ENCODE measurements at places on chromosomes 13 and 19. TPM values are rescaled to one million over a fixed set of nuclear protein-coding genes. Genes with fewer than 3 reads are reported as not detected.

GRCh38 chr13:39483326-39483725 is 119.7 kb downstream of the LHFPL6 start:
- DNase-seq, result no peak

The F2RL3 gene
- polyA plus RNA-seq, result 0.12 TPM

GRCh38 chr19:3359015-3359918 is 7.1 kb upstream of the NFIC start:
- peak; percentile 79 for DNase-seq

- DNase-seq, result no peak
Observed at GRCh38 chr19:2653218-2653617, 49.3 kb downstream of the GNG7 start.

GRCh38 chr13:53250272-53250875 is 221.8 kb downstream of the OLFM4 start:
- peak; percentile 97 for DNase-seq

The ZNF226 gene
- 6.5 TPM for polyA plus RNA-seq

GRCh38 chr19:10422846-10423245 is 2.5 kb downstream of the PDE4A start:
- DNase-seq, result no peak

The NKPD1 gene
- 0.42 TPM for polyA plus RNA-seq

DNA sequence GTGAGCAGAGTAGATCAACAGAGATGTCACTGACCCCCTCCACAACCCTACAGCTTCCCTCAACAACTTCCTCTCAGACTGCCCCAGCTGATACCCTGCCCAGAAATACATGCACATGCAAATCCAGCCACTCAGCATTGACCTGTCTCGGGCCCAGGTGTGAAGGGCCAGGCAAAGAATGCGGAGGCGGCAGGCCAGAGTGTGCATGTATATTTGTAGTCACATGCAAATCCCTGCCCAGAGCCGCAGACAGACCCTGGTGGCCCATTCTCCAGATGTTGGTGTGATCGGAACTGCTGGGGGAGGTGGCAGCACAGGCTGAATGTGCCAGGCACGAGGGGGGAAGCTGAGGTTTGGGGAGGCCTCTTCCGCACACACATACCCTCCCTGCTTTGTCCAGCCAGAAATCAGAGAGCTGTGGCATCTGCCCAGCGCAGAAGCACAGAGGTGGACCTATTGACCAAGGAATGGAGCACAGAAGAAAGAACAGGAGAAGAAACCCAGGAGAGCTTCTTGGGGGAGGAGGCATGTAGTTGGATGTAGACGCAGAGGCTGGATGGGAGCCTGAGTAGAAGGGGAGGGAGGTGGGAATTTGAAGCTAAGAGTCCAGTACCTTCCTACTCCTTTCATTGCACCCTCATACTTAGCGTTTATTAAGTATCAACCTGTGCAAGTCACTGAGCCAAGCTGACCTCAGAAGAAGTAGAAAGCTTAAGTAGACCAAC is 14.4 kb downstream of the MEF2B start:
- no peak for DNase-seq

The RDH8 gene
- not detected for polyA plus RNA-seq

- DNase-seq, result peak; percentile 55
Observed at GRCh38 chr13:81171065-81171647, 830.2 kb upstream of the SPRY2 start.

DNA sequence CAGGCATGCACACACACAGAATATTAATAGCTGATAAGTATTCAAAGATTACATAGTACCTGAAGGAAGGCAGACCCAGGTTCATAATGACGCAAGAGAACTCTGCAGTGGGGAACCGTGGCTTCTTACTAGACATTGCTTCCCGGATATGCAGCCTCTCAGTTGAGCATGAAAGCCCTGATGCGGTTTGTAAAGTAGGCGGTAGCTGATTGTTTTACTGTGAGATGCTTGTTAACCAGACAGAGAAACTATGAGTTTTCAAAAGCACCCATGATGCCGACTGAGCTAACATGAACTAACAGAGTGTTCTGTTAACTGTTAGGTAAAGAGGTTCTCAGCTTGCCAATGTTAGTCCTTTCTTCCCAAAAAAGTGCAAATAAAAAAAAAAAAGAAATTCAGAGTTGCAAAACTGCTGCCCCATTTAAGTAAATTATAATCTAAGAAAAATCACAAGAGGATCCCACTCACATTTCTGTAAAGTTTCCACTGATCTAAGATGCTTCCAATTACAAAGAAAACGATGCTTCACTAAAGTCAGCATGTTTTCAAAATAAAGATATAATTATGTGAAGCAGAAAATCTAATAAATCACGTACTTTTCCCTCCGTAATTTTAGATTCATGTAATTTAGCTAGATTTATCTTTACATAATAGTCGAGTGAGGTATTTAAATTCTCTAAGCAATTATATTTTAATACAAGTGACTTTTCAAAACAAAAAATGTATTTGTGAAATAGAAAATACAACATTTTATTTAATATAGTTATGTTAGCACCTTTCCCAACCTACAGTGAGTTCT is 2.2 kb downstream of the FLT1 start:
- no peak for DNase-seq

DNA sequence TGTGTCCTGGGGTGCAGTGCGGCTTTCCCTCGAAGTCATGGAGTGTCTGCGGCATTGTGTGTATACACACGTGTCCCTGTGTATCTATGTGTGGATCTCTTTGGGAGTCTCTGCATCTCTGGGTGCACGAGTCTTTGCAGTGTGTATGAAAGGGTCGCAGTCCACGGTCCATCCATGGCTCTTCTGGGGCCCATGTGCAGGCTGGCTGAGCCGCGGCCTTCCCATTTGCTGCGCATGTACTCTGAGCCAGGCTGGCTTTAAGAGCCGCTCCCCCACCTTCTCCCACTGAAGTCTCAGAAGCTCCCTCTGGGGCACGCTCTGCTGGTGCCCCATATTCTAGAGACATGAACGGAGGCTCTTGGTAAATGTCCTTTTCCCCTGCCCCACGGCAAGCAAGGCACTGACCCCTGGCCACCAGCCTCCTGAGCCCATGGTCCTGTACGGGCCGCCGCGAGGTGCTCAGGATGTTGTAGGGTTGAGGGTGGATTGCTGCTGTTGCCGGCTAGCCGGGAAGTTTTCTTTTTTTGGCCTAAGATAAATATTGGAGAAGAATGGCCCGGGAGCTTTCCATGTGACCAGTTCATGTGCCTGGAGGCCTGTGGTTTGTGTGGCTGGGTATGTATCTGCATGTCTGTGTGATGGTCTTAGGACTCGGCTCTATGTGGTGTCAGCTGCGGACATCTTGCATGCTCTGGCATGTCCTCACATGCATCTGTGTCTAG is 31.9 kb downstream of the PAK4 start:
- DNase-seq, result no peak

- peak; percentile 13 for DNase-seq
Observed at GRCh38 chr13:60047918-60048317, 115.8 kb downstream of the DIAPH3 start.

DNA sequence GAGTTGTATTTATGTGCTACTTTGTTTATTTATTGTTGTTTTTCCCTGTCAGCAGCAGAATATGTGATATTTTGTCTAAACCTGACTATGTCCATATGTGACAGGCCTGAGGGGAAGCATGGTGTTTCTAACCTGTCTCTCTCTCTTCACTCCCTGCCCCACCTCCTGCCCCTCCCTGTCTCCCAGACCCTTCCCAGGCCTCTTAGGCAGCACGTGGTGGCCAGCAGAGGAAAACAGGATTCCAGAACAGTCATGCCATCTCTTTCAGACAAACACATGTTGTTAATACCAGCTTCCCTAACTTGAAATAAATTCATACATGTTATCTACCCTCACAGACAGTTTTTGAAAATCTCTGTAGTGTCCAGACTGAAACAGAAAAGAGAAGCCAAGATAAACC is 31.0 kb upstream of the ATP11A start:
- no peak for DNase-seq

The RFPL4A gene
- polyA plus RNA-seq, result not detected

GRCh38 chr13:92054389-92054788 is 656.0 kb downstream of the GPC5 start:
- no peak for DNase-seq

DNA sequence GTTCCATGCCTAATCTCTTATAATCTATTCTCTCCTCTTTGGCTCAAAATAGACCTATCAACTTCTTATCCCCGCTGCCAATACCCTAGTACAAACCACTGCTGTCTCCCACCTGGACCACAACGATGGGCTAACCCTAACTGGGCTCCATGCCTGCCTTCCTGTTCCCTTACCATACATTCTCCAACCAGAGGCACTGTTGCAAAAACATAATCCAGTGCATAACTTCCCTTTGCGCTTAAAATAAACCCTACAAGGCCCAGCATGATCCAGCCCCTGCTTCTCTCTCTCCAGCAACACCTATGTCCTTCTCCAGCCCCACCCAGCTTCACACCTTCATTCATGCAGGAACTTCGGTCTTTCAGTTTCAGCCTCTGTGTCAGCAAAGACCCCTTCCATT is 27.4 kb upstream of the CEBPA start:
- no peak for DNase-seq

- DNase-seq, result no peak
Observed at GRCh38 chr19:47309038-47309437, 623 bp upstream of the C5AR1 start.
